NCI-H460 (cell line): ENCODE measurements at places on chromosomes 2 and 18. TPM values are rescaled to one million over a fixed set of nuclear protein-coding genes. Genes with fewer than 3 reads are reported as not detected.

CNDP2 gene
- total RNA-seq = 72.0 and 105 TPM in 2 replicates

RAB27B gene
- total RNA-seq = 28.5 and 30.4 TPM in 2 replicates

SULT1C2 gene
- not detected in 2 replicates for total RNA-seq

CARF gene
- total RNA-seq = 2.2 and 5.2 TPM in 2 replicates

ZNF532 gene
- 4.0 and 6.1 TPM in 2 replicates for total RNA-seq

ZSCAN30 gene
- 6.3 and 8.1 TPM in 2 replicates for total RNA-seq

RFX8 gene
- 0.12 TPM in 1 of 2 replicates, not detected in the other for total RNA-seq

PASK gene
- 2.1 and 4.9 TPM in 2 replicates for total RNA-seq

DOCK10 gene
- total RNA-seq = 17.5 and 23.9 TPM in 2 replicates

RGPD3 gene
- total RNA-seq = 0.05 and 0.06 TPM in 2 replicates

C1GALT1C1L gene
- total RNA-seq = 1.3 and 2.0 TPM in 2 replicates

DNA sequence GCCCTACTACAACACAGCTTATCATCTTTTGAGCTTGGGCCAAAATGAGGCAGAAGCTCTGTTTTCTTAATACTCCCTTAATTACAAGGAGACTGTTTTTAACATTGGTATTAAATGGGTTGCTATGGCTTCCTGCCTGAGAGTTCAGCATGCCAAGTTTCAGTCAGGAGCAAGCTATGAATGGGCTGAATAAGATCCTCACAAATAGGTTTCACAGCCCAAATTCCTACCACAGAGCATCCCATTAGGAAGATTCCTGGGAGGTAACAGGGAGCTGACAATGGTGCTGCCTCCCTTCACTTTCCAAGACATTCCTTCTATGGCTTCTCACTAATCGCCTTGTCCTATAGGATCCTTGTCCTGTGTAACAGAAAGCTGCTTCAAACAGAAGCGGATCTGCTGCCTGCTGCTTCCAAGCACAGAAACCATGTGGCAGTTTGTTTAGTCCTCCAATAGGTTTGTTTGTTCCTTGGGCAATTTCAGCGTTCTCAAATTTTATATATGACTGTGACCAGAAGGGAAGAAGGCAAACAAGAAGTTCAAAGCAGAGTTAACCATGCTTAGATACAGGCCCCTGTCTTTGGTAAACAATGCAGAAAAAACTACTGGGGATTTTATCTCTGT, 70.9 kb downstream of the NCKAP5 start:
- no peak for DNase-seq

- DNase-seq = no peak
Observed at GRCh38 chr2:6794448-6794847, 71.3 kb downstream of the CMPK2 start.

- no peak for DNase-seq
Observed at GRCh38 chr2:74059137-74059775, 74.5 kb downstream of the TET3 start.

GRCh38 chr18:32025744-32026143, 7.1 kb downstream of the RNF125 start:
- no peak for DNase-seq

GRCh38 chr2:54757500-54757899, 34.0 kb downstream of the EML6 start:
- no peak for DNase-seq

DNA sequence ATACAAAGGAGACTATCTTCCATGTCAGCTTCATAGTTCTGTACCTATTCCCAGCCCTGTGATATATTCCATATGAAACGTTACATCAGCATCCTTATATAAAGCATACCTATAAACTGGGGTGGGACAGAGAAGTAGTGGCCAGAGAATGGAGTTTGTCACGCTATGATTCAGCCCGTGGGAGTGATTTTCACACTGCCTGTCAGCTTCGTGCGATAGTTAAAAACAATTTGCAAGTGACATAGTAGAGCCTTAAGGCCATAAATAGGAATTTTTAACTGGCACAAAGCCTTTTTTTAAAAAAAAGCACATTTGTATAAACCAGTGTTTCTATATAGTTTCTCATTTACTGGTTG, 30.2 kb downstream of the PKP4 start:
- DNase-seq = no peak

DNA sequence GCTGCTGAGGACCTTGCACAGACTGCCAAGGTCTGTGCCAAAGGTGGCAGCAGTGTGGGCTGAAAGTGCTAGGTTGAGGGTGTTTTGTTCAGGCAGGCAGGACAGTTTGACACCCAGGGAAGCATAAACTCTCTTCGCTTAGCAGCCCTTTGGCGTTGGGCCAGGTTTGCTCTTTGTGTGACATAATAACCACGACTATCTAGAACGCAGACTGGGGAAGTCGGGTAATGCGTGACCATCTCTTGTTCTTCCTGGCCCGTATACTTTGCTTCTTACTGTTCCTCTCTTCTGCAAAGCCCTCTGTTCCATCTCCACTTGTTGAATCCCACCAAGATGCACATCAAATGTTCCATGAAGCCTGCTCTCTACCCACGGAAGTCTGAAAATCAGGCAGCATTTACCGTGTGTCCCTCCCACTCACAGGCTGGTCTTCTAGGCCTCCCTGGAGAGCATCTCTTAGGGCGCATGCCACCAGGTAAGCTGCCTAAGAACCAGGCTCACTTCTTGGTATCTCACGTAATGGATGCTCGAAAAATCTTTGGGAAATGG, 96.7 kb upstream of the LMAN1 start:
- DNase-seq = no peak

GRCh38 chr2:230878599-230879188, 14.0 kb downstream of the ITM2C start:
- DNase-seq = no peak

- DNase-seq = no peak
Observed at GRCh38 chr2:133574620-133575019, 6.4 kb upstream of the NCKAP5 start.

DNA sequence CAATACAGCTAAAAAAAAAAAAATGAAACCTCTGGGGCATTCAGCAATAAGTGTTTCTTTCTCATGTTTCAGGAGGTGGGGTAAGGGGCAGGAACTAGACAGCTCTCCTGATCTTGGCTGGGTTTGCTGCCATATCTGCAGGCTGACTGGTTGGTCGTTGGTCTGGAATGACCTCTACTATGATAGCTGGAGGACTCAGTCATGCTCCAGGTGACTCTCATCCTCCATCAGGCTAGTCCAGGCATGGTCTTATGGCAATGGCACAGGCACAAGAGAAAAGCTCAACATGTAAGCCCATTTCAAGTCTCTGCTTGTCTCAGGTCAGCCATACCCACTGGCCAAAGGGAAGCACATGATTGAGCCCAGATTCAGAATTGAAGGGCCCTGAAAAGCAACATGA, 9.5 kb upstream of the SLC1A4 start:
- no peak for DNase-seq

GRCh38 chr18:50276452-50276851, 4.9 kb downstream of the MBD1 start:
- no peak for DNase-seq
